ENCODE measurements at places on chromosomes 3 and 15.

DNA sequence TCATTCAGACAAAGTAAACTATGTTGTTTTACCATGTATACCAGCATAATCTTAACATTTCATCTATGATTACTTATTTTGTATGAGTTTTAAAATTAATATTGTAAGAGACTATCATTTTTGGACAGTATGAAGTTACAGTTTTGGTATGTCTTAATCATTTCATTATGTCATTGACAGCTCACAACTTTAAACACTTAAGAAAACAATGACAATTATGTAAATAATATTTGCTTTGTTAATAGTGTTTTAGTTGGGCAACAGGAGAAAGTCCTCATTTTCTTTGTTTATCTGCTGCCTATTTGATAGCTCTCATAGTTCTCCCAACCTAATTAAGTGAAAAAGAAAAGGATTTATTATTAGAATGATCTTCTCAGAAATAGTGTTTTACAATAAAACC, 80.2 kb downstream of the MEF2A start:
- no peak for DNase-seq

DNA sequence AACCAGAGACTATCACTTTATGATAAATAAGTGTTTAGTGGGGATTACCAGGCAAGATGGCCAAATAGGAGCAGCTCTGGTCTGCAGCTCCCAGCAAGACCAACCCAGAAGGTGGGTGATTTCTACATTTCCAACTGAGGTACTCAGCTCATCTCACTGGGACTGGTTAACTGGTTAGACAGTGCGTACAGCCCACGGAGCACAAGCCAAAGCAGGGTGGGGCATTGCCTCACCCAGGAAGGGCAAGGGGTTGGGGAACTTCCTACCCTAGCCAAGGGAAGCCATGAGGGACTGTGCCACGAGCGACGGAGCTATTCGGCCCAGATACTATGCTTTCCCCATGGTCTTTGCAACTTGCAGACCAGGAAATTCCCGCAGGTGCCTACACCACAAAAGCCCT, 171.0 kb downstream of the CTNNB1 start:
- no peak for DNase-seq

DNA sequence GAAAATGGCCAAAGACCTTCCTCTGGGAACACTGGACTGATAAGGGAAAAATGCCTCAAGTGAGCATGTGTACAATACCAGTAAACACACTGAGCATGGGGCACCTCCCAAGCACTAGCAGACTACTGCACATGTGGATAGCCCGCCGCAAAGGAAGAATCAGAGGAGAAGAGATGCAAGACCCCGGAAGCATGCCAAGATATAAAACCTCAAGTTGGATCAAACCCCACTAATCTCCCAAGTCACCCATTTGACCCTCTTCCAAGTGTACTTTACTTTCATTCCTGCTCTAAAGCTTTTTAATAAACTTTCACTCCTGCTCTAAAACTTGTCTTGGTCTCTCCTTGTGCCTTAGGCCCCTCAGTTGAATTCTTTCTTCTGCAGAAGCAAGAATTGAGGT, 121.1 kb upstream of the PLAAT1 start:
- no peak for DNase-seq

DNA sequence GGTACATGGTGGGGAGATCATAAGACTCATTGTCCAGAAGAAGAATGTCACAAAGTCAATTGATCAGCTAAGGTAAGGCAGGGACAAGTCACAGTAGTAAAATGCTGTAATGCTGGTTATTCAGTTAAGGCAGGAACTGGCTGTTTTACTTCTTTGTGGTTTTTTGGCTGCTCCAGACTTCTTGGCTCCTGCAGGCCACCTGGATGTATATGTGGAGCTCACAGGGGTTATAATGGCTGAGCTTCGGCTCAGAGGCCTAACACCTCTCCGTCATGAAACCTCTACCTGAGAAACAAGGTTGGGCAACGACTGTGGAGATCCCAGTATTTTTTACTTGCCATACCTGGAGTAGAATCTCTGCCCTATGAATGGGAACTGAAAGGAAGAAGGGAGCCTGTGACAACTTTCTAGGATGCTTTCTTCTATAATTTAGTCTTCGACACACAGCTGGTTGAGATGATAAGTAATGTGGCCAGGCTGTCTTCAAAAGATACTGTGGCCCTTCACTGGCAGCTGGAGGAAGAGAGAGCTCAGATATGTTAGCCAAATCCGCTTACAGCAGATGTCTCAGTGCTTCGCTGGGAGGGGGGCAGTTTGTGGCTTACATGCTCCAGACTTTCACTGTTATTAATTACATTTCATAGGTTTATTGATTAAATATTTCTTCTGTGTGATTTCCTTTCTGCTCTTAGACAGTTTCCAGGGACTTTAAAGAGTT, 887.8 kb downstream of the IGSF11 start:
- DNase-seq, result no peak

DNA sequence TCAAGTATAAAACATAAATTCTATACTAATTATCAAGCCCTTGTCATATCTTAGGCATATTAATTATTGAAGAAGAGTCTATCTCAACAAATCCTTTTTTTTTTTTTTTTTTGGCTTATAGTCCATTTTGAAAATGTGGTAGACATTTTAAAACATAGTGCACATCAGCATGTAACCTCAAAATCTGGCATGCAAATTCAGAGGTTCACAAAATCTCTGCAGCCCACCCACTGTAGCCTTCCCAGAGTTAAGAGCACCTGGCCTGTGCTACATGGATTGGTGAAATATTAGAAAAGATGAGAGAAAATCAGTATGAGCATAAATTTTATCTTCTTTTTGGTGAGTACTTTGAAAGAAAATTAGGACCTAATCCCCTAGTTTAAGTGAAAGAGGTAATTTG, 84.8 kb downstream of the MBNL1 start:
- no peak for DNase-seq

GRCh38 chr3:54714035-54714434, 213.8 kb downstream of the LRTM1 start:
- DNase-seq, result no peak

DNA sequence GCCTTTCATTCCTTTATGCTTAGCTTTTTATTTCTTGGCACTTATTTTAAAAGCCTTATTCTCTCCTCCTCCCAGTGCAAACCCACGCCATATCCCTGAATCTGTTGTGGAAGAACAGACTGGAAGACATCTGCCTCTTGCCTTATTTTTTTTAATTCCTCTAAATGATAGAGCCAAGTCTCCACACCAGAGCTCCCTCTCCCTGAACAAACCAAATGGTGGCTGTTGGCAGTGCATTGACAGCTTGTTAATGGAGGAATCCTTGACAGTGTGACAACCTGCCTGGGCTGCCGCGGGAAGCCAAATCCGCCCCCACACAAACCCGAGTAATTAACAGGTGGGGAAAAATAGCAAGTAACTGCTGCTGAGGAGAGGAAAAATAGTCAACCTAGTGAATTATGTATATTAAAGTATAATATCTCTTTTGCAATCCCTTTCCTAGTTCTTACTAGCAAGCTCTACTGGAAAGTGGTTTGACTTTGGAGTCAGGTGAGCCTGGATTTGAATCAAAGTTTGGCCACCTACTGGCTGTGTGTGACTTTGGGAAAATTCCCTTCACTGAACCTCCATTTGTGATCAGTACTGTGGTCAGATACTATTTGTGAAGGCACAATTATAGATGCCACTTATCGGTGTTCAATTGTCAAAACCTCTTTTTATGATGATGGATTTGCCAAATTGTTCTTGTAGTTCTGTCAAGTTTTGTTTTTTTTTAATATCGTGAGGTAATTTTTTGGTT, 589.6 kb downstream of the PDCD6IP start:
- DNase-seq, result no peak

DNA sequence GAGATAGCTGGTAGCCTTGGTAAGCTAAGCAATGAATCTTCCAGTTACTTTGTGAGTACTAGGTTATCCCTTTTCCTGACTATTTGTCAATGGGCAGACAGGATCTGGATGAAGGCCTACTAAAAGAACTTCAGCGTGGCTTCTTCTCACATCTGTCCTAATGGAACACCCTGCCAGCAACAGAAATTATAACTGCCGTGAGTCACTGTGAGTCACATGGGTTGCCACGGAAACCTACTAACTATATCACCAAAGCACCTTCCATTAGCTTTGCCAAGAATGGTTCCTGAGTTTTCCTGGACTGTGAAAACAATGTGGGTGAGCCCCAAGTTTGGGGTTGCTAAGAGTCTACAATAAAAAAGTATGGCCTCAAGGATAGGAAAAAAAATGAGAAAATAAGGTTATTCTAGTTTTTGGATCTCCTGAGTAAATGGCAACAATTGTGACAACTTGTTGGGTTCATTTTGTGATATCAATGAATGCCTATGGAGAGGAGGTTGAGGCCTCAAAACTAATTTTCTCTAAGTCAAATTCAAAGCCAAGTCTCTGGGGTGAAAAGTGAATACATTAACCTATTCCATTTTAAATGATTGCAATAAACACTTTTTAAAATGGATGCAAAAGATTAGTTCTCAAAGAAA, 195.1 kb upstream of the ICE2 start:
- DNase-seq, result no peak

DNA sequence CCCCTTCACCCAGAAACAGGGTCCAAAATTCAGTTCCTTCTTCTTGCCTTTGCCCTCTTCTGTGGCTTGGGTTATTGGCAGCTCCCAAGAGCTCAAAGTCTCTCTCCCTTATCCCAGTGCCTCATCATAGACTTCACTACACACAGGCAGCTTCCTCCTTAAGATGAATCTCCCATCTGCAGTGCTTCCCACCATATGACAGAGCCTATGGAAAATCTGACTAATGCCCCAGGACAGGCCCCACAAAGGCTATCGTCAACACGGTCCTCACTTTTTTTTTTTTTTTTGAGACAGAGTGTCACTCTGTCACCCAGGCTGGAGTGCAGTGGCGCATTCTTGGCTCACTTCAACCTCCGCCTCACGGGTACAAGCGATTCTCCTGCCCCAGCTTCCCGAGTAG, 194.1 kb downstream of the MEX3B start:
- DNase-seq, result no peak

DNA sequence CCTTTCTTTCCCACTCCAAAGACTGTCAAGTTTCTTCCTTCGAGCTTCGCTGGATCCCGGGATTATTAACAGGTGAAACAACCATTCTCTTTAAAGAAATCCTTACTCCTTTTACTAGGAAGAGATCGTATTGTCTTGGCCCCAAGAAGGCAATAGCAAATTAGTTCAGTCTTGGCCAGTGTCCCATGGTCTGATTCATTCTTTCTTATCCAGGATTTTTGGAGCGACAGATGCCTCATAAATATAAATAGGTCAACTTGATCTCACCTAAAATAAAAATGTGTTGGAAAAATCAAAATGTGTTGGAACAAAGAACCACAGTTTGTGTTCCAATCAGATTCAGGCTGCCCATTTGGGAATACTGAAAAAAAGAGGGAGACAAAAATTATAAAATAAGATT, 140.1 kb upstream of the TMEM108 start:
- no peak for DNase-seq

- no peak for DNase-seq
Measured at GRCh38 chr3:63986146-63986545, 37.1 kb downstream of the PSMD6 start.

GRCh38 chr3:188877381-188877780, 294.4 kb upstream of the TPRG1 start:
- no peak for DNase-seq

GRCh38 chr15:73924171-73924921, 1.9 kb upstream of the LOXL1 start:
- no peak for DNase-seq

GRCh38 chr3:74121761-74122160, 492.7 kb downstream of the CNTN3 start:
- no peak for DNase-seq

- no peak for DNase-seq
Measured at GRCh38 chr15:92034227-92034626, 180.7 kb downstream of the SLCO3A1 start.

DNA sequence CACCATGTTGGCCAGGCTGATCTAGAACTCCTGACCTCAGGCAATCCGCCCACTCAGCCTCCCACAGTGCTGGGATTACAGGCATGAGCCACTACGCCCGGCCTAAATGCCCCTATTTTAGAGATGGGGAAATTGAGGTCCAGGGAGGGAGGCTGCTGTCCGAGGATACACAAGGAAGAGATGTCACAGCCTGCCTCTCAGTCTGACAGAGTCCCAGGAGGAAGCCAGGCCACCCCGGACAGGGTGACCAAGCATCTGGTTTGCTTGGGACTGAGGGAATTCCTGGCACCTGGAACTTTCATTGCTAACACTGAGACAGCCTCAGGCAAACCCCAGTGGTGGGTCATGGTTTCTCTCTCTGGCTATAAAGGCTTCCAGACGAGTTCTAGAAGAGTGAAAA, 30.6 kb upstream of the ADAMTS7 start:
- no peak for DNase-seq

DNA sequence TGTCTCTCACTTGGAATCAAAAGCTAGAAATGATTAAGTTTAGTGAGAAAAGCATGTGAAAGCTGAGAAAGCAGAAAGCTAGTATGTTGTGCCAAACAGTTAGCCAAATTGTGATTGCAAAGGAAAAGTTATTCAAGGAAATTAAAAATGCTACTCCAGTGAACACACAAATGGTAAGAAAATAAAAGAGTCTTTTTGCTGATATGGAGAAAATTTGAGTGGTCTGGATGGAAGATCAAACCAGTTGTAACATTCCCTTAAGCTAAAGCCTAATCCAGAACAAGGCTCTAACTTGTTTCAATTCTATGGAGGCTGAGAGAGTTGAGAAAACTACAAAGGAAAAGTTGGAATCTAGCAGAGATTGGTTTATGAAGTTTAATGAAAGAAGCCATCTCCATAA, 11.8 kb downstream of the ADGRG7 start:
- no peak for DNase-seq

DNA sequence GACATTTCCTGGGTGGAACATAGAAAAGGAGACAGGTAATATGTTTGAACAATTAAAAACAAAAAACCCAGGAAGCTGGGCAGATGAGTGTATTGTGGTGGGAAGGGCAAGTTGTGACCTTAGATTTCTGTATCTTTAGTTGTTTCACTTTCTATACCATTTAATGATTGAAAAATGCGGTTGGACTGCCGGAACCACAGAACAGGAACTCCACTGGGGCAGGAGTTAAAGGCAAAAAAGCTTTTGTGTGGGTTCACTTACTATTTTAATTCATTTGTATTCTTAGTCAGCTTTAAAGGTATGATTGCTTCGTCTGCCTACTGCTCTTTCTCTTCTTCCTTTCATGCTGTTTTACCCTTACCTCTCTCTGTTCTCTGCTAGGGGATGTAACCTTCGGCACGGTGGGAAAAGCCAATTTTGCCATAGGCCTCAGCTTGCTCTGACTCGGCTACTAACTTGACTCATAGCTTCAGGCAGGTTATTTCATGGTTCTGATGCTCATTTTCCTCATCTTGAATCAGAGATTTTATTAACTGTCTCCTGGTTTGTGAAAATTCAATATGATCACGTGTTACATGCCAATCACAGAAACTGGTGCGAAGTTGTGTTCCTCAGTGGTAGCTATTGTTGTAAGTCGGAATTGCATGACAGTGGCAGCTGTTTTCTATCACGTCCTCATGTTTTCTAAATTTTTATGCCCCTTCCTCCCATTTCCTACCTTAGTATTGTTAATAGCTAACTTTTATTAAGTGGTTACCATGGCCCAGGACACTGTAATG, 1.6 kb upstream of the MCTP2 start:
- DNase-seq, result peak; percentile 59
